T-helper 17 cell (primary cell): ENCODE measurements at places on chromosomes 13 and 19. TPM values are rescaled to one million over a fixed set of nuclear protein-coding genes. Genes with fewer than 3 reads are reported as not detected.

DNA sequence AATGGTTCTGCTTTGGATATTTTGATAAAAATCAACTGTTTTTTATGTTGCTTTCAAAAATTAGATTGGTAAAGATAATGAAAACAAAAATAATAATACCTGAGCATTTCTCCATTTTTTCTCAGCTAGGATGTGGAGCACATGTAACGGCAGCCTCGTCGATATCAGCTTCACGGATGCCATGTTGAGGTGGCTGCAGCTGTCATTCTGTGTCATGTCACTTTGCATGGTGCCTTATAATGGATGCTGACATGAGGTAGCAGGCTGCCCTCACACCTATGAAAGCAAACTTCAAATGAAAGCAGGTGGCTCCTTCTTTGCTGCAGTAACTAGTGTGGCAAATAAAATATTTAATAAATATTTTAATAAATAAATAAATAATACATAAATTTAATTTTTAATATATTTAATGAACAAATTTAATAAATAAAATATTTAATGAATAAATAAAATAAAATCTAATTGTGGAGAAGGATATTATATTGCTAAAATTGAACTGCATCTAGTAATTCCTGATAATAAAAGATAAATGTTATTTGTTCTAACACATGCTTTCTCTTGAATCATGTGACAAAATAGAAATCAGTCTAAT is 955.7 kb upstream of the SLC10A2 start:
- H3K36me3 ChIP-seq = no peaks in the 10 kb centered on the region
- no peak overlapping the region for H3K27ac ChIP-seq
- DNase-seq = no peak
- no peaks in the 10 kb centered on the region for H3K4me1 ChIP-seq
- H3K27me3 ChIP-seq = no peaks in the 10 kb centered on the region
- no peak overlapping the region for H3K4me3 ChIP-seq

DNA sequence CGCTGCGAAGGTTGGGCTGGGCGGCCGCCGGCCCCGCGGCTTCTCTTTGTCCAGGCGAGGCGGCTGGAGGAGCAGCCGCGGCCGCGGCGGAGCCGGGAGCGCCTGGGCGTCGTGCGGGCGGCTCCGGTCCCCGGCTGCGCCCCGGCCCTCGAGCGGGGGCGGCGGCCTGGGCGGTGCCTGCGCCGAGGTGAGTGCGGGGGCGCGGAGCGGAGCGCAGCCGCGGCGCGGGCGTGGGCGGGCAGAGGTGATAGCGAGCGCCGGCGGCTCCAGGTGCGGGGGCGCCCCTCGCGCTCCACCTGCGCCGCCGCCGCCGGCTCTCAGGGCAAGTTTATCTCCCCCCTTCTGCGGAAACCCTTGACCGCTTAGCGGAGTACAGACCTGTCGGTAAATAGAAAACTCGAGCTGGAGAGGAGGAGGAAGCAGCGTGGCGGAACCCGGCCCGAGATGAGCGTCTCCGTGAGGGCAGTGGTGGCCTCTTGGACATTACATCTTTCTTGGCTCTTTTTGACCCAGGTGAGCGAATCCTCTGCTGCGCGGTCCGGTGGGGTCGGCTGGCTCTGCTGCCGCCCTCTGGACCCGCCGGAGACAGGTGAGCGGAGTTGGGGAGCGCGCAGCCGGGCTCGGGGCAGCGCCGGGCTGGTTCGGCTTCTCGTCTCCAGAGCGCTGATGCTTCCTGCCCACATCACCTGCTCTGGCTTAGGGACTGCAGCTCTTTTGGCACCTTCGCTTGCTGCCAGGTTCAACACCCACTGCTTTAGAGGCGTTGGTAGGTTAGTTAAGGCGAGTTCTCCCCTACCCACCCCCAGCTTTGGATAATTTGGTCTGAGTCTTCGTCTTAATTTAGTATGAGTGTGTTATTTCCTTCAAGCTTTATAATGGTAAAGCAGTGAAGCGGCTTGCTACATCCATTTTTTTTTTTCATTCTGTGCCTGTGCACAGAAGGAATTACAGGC is at the start of gene MTUS2:
Gene MTUS2 (plus strand): TSS at position 241 of the 953 bp plus-strand sequence.
- DNase-seq = no peak
- H3K4me1 ChIP-seq = peaks cover 3% of the 10 kb centered on the region
- peak within 1 kb of the TSS; percentile 82 for H3K4me3 ChIP-seq
- peaks cover 43% of the 10 kb centered on the region for H3K27me3 ChIP-seq
- H3K27ac ChIP-seq = no peak within 1 kb of the TSS

Gene ITGBL1
- total RNA-seq = not detected

Gene ELOF1
- 33.9 TPM for total RNA-seq

- H3K4me1 ChIP-seq = peaks cover 8% of the 10 kb centered on the region
- H3K27ac ChIP-seq = no peak overlapping the region
- peaks cover 40% of the 10 kb centered on the region for H3K27me3 ChIP-seq
- H3K36me3 ChIP-seq = peaks cover 2% of the 10 kb centered on the region
- H3K4me3 ChIP-seq = no peak overlapping the region
These were observed 8.6 kb downstream of the CRLF1 start for GRCh38 chr19:18597809-18598660.

DNA sequence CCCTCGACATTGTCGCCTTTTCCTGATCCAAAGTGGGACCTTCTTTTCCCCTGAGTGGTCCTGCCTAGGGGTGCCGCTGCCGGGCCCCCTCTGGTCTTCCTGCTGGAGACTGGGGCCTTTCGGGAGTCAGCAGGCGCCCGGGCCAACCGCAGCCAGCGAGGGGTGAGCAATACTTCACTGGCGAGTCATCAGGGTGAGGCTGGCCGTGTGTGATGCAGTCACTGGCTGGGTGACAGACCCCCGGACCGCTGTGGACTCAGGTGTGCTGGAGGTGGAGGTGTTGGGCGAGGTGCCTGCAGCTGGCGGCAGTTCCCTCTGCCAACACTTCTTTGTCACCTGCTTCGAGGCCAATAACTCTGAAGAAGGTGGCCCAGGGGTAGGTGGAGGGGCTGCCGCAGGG is 1.5 kb upstream of the CGB5 start:
- no peaks in the 10 kb centered on the region for H3K36me3 ChIP-seq
- no peak overlapping the region for H3K4me3 ChIP-seq
- H3K27me3 ChIP-seq = no peaks in the 10 kb centered on the region
- no peaks in the 10 kb centered on the region for H3K4me1 ChIP-seq
- H3K27ac ChIP-seq = no peak overlapping the region
- no peak for DNase-seq

- H3K4me1 ChIP-seq = peaks cover 22% of the 10 kb centered on the region
- H3K4me3 ChIP-seq = no peak overlapping the region
- H3K36me3 ChIP-seq = peaks cover 6% of the 10 kb centered on the region
These were observed 673 bp downstream of the TEAD2 start for GRCh38 chr19:49361438-49362047.

Gene RGCC
- 548 TPM for total RNA-seq

- H3K27me3 ChIP-seq = no peaks in the 10 kb centered on the region
- H3K36me3 ChIP-seq = peaks cover 2% of the 10 kb centered on the region
- peak overlapping the region; percentile 98 for H3K27ac ChIP-seq
- peaks cover 40% of the 10 kb centered on the region for H3K4me1 ChIP-seq
These were observed 2.7 kb upstream of the HNRNPL start for GRCh38 chr19:38852231-38853044.

Gene GPC5
- total RNA-seq = 1.1 TPM

DNA sequence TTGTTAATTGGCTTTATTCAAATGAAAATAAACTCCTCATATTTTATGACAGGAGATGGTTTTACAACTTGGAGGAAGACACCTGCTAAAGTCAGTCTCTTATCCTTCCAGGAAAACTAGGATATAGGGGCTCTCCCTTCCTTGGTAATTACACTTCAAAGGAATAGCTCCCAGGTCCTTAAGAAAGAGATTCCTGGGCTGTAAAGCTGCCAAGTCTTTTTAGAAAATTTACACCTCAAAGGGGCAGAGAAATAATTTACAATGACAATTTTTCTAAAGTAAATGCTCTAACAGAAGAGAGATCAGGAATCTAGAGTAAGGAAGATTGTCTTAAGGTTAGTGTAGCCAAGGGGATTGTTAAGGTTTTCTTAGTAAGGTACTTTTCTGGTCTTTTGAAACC is 1359.0 kb downstream of the OLFM4 start:
- no peaks in the 10 kb centered on the region for H3K4me1 ChIP-seq
- no peaks in the 10 kb centered on the region for H3K36me3 ChIP-seq
- H3K27ac ChIP-seq = no peak overlapping the region
- no peaks in the 10 kb centered on the region for H3K27me3 ChIP-seq
- no peak overlapping the region for H3K4me3 ChIP-seq

GRCh38 chr13:76790526-76790925 is 95.7 kb downstream of the KCTD12 start:
- no peak for DNase-seq
- no peaks in the 10 kb centered on the region for H3K36me3 ChIP-seq
- H3K4me1 ChIP-seq = no peaks in the 10 kb centered on the region
- peaks cover 22% of the 10 kb centered on the region for H3K27me3 ChIP-seq

DNA sequence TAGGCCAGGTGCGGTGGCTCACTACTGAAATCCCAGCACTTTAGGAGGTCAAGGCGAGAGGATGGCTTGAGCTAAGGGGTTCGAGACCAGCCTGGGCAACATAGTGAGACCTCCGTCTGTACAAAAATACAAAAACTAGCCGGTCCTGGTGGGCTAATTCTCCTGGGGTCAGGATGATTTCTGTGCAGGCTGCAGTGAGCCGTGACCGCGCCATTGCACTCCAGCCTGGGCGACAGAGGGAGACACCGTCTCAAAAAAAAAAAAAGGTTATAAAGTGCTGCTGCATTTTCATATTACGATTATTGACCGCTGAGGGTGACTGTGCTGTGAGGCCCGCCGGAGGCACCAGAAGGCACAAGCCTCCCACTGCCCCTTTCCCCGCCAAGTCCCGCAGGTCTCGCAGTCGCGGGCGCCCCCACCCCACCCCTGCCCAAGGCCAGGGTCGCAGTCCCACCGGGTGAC is 477 bp upstream of the PLEKHF1 start:
- peak overlapping the region; percentile 82 for H3K27ac ChIP-seq
- no peaks in the 10 kb centered on the region for H3K27me3 ChIP-seq
- peaks cover 8% of the 10 kb centered on the region for H3K36me3 ChIP-seq
- H3K4me1 ChIP-seq = peaks cover 36% of the 10 kb centered on the region

- no peak overlapping the region for H3K4me3 ChIP-seq
- no peaks in the 10 kb centered on the region for H3K27me3 ChIP-seq
- H3K27ac ChIP-seq = no peak overlapping the region
- peaks cover 4% of the 10 kb centered on the region for H3K4me1 ChIP-seq
These were observed 16.0 kb downstream of the FSD1 start for GRCh38 chr19:4320419-4320818.

Gene ONECUT3
- total RNA-seq = not detected

GRCh38 chr19:38229585-38230073 is 5.6 kb upstream of the DPF1 start:
- no peak overlapping the region for H3K27ac ChIP-seq
- peaks cover 2% of the 10 kb centered on the region for H3K36me3 ChIP-seq
- peak overlapping the region; percentile 74 for H3K4me3 ChIP-seq
- peaks cover 20% of the 10 kb centered on the region for H3K4me1 ChIP-seq

Gene CYP2A6
- total RNA-seq = not detected

DNA sequence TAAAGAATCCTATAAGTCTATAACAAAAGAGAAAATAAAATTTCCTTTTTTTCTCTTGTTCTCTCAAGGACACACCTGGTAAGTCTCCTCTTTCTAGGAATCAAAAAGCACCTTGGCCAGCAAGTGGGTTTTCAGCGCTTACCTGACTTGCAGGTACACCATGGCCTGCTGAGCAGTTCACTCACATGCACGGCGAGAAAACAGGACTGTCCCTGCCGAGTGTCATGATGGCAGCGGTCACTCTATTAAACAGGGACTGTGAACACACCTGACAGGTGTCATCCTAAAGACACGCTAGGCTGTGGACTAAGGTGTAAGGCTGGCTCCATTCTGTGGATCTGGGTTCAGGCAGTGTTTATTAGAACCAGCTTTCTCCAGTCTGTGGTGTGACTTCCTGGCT is 170.2 kb downstream of the TEX29 start:
- no peaks in the 10 kb centered on the region for H3K4me1 ChIP-seq
- no peak overlapping the region for H3K4me3 ChIP-seq
- DNase-seq = no peak
- no peak overlapping the region for H3K27ac ChIP-seq
- H3K27me3 ChIP-seq = peaks cover 11% of the 10 kb centered on the region
- no peaks in the 10 kb centered on the region for H3K36me3 ChIP-seq

- peaks cover 49% of the 10 kb centered on the region for H3K27me3 ChIP-seq
- DNase-seq = peak; percentile 25
- H3K27ac ChIP-seq = no peak overlapping the region
These were observed 190.9 kb downstream of the COL4A1 start for GRCh38 chr13:110116072-110116487.

Gene GGN
- total RNA-seq = not detected

DNA sequence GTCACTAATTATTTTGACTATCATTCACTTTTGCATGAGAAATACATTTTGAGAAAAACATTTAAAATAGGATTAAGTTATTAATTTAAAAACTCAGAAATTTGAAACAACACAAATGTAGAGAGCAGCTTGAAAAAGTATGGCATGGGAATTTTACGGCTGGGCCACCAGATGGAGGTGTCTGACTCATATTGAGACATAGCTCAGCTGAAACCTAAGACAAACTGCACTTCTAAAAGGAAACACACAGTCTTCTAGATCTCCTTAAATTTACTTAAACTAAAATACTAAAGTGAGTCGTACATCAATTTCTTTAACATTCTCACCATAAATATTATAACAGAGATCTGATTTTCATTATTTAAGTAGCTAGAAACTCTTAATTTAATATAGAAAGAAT is 41.9 kb upstream of the POSTN start:
- no peak overlapping the region for H3K4me3 ChIP-seq
- no peaks in the 10 kb centered on the region for H3K36me3 ChIP-seq
- DNase-seq = no peak
- H3K27me3 ChIP-seq = no peaks in the 10 kb centered on the region
- H3K27ac ChIP-seq = no peak overlapping the region

DNA sequence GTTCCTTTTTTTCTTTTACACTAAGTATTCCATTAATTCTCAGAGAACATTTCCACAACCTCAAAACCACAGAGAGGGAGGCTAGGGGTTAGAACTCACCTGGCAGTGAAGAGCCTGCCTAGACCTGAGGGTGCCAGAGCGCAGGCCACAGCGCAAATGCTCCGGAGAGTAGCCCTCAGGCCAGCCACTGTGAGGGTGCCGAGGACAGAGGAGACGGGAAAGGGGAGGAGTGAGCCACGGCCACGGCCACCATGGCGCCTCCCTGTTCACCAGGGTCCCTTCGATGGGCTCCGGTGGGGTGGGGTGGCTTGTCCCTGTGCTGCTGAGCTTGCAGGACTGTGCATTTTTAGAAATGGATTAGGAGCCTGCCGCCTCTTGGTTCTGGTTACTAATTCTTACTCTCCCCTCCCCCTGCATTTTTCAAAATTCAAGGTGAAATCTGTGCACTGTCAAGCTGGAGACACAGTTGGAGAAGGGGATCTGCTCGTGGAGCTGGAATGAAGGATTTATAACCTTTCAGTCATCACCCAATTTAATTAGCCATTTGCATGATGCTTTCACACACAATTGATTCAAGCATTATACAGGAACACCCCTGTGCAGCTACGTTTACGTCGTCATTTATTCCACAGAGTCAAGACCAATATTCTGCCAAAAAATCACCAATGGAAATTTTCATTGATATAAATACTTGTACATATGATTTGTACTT is 58.8 kb downstream of the GGACT start:
- no peak overlapping the region for H3K27ac ChIP-seq
- no peaks in the 10 kb centered on the region for H3K27me3 ChIP-seq
- H3K4me1 ChIP-seq = peaks cover 2% of the 10 kb centered on the region
- peaks cover 6% of the 10 kb centered on the region for H3K36me3 ChIP-seq

Gene COMP
- total RNA-seq = not detected

GRCh38 chr19:51467864-51468544 is 9.8 kb upstream of the SIGLEC8 start:
- peaks cover 19% of the 10 kb centered on the region for H3K4me1 ChIP-seq
- H3K27me3 ChIP-seq = peaks cover 35% of the 10 kb centered on the region
- DNase-seq = no peak
- H3K4me3 ChIP-seq = no peak overlapping the region
- H3K27ac ChIP-seq = no peak overlapping the region

GRCh38 chr19:18669524-18669817 is 14.0 kb upstream of the CRTC1 start:
- peak overlapping the region; percentile 19 for H3K27ac ChIP-seq
- H3K27me3 ChIP-seq = no peaks in the 10 kb centered on the region
- no peaks in the 10 kb centered on the region for H3K36me3 ChIP-seq
- no peak overlapping the region for H3K4me3 ChIP-seq
- no peaks in the 10 kb centered on the region for H3K4me1 ChIP-seq
- DNase-seq = no peak
